ENCODE measurements at places on chromosomes 1 and 21.
A peak's percentile ranks its signal among the peaks of the same experiment; 100 is the strongest.

DNA sequence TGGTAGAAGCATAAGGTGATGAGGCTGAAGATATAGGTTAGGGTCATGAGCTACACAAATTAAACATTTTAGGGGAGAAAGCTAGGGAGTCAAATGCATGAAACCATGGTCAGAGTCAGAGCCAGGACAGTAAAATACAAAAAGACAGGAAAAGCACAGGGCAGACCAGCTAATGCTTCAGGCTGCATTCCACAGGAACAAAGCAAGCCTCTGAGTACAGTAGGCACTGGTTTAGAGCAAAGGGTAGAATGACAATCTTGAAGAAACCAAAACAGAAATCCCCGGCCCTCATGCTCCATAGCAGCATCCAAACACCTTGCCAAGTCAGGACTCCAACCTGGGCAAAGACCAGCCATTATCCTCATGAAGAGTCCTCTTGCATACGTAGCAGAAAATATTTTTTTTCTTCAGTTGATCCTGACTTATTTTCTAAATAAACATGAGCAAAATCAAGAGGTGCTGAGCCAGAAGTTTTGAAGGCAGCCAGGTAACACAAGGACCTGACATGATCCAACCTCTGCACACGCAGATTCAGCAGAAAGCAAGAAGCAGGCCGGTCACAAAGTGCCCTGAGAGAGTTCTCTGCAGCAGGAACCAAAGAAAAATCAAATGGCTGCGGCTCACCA, 273.1 kb downstream of the TTLL7 start:
- DNase-seq, result no peak

GRCh38 chr1:221149111-221149510, 269.9 kb downstream of the HLX start:
- no peak for DNase-seq

DNA sequence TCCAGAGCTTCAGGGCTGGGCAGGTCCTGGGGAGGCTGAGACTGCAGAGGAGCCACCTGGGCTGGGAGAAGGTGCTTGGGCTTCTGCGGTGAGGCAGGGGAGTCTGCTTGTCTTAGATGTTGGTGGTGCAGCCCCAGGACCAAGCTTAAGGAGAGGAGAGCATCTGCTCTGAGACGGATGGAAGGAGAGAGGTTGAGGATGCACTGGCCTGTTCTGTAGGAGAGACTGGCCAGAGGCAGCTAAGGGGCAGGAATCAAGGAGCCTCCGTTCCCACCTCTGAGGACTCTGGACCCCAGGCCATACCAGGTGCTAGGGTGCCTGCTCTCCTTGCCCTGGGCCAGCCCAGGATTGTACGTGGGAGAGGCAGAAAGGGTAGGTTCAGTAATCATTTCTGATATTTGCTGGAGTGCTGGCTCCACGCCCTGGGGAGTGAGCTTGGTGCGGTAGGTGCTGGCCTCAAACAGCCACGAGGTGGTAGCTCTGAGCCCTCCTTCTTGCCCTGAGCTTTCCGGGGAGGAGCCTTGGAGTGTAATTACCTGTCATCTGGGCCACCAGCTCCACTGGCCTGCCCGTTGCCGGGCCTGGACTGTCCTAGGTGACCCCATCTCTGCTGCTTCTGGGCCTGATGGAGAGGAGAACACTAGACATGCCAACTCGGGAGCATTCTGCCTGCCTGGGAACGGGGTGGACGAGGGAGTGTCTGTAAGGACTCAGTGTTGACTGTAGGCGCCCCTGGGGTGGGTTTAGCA, 9.3 kb downstream of the MYBPH start:
- no peak for DNase-seq

- DNase-seq, result no peak
These were observed 6.3 kb upstream of the IFNGR2 start for GRCh38 chr21:33396951-33397350.

GRCh38 chr1:109963864-109964263, 20.7 kb upstream of the AHCYL1 start:
- DNase-seq, result no peak

GRCh38 chr1:8097908-8098307, 71.8 kb upstream of the ERRFI1 start:
- no peak for DNase-seq

DNA sequence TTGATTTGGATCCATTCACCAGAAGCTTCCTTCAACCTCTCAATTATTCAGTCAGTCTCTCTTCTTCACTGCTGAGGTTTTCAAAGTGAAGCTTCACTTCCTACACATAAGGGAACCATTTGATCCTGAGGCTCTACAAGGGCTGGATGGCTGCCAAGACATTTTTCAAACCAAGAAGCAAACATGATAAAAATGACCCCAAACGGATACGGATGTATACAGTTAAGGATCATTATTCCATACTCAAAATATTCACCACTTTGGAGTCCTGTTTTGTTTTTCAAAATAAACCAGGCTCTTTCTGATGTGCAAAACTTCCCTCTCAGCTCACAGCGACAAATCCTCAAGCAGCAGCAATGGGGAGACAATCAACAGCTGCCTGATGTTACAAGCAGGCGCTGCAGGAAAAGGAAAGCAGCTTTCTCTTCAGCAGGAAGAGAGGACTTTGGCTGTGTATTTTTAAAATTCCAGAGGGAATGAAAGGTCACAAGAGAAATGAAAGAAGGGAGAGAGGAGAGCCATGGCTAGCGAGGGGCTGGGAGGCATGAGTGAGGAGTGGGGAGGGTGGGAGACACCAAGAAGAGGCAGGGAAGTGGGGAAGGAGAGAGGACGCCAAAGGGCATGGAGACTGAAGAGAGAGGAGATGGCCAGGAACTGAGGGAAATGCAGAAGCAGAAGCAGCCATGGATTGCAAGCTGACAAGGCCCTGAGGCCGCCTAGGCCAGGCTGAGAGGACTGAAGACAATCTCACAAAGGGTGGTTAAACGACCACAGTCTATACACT, 145.4 kb downstream of the SLC45A1 start:
- no peak for DNase-seq

GRCh38 chr1:6667139-6667538, 34.5 kb downstream of the DNAJC11 start:
- DNase-seq, result peak; percentile 14

- no peak for DNase-seq
These were observed 2.5 kb downstream of the MFSD2A start for GRCh38 chr1:39957299-39958015.

DNA sequence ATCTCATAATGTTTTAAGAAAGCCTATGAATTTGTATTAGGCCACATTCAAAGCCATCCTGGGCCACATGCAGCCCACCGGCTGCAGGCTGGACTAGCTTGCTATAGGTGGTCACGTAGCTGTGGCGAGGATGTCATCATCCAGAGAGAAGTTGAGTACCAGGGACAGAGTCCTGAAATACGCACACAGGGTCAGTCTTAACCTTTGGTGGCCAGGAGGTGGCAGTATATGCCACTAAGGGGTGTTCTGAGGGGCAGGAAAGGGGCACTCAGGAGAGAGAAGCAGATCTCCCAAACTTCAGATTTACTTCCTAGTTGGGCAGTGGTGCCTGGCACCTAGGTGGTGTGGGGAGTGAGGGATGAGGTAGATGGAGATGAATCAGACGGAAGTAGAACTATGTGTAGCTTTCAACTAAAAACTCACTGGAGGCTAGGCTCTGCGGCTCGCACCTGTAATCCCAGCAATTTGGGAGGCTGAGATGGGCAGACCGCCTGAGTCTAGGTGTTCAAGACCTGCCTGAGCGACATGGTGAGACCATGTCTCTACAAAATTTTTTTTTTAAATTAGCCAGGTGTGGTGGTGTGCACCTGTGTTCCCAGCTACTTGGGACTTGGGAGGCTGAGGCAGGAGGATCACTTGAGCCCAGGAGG, 16.3 kb upstream of the CDK18 start:
- peak; percentile 39 for DNase-seq

- no peak for DNase-seq
These were observed 389.7 kb downstream of the PTPRU start for GRCh38 chr1:29626066-29626465.

GRCh38 chr1:51324251-51325010, 5.9 kb downstream of the TTC39A start:
- no peak for DNase-seq

- DNase-seq, result no peak
These were observed 176.1 kb downstream of the SLC45A1 start for GRCh38 chr1:8493916-8494540.

DNA sequence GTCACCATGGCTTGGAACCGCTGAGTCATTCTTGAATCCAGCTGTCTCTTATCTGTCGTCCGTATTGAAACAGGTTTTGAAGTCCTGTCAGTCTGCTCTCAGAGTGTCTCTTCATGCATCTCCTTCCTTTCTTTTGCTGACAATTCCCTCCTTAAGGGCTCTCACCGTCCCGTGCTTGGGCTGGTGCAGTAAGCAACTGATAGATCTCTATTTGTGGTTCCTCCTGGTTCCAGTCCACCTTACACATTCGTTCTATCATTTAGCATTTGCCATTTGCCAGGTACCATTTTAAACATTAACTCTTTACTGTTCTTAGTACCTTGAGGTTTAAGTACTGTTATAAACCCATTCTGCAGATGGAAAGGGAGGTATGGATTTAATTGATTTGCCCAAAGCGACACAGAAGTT, 88.9 kb downstream of the DYRK1A start:
- peak; percentile 93 for DNase-seq

DNA sequence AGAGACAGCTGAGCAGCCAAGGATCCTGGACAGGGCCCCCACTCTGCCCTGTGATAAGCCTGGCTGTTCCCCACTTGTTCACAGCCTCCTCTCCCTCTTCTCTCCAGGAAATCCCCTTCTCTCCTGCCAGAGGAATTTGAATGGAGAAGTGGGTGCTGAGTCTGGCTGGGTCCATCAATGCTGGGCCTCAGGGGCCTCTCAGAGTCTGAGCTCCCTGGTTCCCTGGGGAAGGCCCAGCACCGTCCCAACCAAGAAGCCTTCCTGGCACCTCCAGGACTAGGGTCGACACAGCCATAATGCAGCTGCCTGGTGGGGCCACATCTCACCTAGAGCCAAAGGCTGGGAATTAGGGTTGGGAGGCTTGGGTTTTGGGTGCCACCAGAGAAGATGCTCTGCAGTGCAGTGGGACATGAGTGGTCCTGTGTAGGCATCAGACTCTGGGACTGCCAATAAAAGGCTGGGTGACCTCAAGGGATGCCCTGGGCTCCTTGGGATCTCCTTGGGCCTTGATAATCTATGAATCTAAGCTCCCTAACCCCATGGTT, 2.5 kb downstream of the MYBPH start:
- no peak for DNase-seq

- peak; percentile 64 for DNase-seq
These were observed 6.9 kb upstream of the GPATCH4 start for GRCh38 chr1:156608036-156608674.

GRCh38 chr1:2961661-2962060, 59.6 kb upstream of the ACTRT2 start:
- DNase-seq, result no peak

DNA sequence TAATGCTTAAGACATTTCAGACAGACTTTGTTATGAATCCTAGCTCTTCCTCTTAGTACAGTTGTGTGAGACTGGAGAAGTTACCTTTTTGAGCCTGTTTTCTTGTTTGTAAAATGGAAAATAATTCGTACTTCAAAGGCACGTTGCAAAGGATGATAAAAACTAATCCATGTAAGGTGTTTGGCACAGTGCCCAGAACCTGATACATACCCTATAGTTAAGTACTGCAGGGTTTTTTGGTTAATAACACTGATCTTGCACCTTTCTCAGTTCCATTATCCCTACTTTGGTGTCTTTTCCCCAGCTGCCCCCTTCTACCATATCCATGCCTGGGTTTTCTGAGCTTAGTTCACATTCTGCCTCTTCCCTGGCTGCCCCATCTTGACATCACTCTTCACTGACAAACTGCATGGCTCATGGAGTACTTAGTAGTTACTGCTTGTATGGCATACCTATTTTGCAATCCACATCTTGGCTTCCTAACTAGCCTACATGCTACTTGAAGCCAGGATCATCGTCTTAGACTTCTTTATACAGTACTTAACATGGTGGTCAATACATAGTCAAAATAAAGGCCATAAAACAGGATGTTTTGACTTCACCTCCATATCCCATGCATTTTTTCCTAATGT, 10.1 kb downstream of the CCDC185 start:
- DNase-seq, result peak; percentile 14

- DNase-seq, result no peak
These were observed 117.8 kb downstream of the GLIS1 start for GRCh38 chr1:53621144-53621543.

DNA sequence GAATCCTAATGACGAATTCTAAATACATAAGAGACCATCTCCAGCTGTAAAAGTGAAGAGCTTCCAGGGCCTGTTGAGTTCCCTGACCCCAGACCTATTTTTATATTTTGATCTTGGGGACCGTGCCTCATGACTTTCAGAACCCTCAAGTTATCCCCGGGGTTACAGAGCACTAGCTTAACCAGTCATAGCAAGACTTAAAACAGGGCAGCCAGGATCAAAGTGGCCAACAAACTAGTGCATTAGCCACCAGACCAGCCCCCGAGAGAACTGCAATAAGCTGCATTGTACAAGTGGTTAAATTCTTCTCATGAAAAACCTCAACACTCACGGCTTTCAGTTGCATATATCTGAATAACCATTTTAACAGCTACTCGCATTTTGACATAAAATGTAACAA, 183.0 kb downstream of the BARHL2 start:
- DNase-seq, result no peak

- DNase-seq, result no peak
These were observed 25.9 kb upstream of the GNPAT start for GRCh38 chr1:231214918-231215680.

GRCh38 chr1:183872403-183872802, 67.5 kb downstream of the RGL1 start:
- no peak for DNase-seq

GRCh38 chr1:243818978-243819377, 31.1 kb downstream of the AKT3 start:
- no peak for DNase-seq

GRCh38 chr1:221724931-221725605, 16.8 kb downstream of the DUSP10 start:
- no peak for DNase-seq

- DNase-seq, result peak; percentile 5
These were observed 17.5 kb downstream of the VASH2 start for GRCh38 chr1:212967801-212968200.

DNA sequence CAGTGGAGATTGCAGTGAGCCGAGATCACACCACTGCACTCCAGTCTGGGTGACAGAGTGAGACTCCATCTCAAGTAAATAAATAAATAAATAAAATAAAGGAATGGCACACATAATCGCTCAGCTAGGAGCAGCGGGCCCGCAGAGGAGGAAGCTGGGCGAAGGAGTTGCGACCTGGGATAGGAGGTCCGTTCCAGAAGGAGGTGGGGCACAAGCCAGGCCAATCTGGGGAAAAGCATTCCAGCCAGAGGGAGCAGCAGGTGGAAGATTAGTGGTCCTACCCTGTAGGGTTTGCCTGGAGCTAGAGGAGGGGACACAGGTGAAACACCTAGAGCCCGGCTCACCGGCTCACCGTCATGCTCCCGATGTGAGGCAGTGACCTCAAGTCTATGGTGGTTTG, 40.3 kb upstream of the CASZ1 start:
- no peak for DNase-seq

- no peak for DNase-seq
These were observed 123.2 kb upstream of the HMCN1 start for GRCh38 chr1:185610954-185611353.

DNA sequence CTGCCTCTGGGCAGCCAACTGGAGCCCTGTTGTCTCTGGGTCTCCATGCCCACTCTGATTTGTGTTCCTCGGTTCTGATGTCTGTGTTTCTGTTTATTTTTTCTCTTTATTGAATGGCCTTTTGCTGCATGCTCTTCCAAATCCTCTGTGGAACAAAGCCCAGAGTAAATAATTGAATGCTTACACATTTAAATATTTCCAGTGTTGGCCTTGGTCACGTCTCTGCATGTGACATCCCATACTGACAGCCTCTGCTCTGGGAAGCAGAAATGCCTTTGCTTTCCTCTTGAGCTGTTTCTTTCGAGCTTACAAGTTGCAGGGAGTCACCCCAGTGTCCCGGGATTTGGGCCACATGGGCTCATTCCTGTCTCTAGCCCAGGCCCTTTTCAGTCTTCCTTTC, 267.9 kb downstream of the PTPRU start:
- DNase-seq, result no peak
